ENCODE measurements at places on chromosomes 5 and 9. TPM values are rescaled to one million over a fixed set of nuclear protein-coding genes. Genes with fewer than 3 reads are reported as not detected.

The AJM1 gene
- total RNA-seq = 6.1 TPM

The SAPCD2 gene
- 0.26 TPM for total RNA-seq

The TMEM252 gene
- not detected for total RNA-seq

The F2RL2 gene
- 0.32 TPM for total RNA-seq

- no peak overlapping the region for H3K27ac ChIP-seq
- peak; percentile 84 for DNase-seq
- H3K4me1 ChIP-seq = no peaks in the 10 kb centered on the region
Measured at GRCh38 chr9:131274674-131275331, 1.5 kb downstream of the FAM78A start.

GRCh38 chr9:98373609-98374008 lies 118.2 kb upstream of the TBC1D2 start:
- no peak overlapping the region for H3K27ac ChIP-seq
- no peaks in the 10 kb centered on the region for H3K27me3 ChIP-seq
- H3K36me3 ChIP-seq = no peaks in the 10 kb centered on the region
- no peak for DNase-seq

- DNase-seq = no peak
- H3K4me1 ChIP-seq = no peaks in the 10 kb centered on the region
- no peaks in the 10 kb centered on the region for H3K27me3 ChIP-seq
- H3K27ac ChIP-seq = no peak overlapping the region
- H3K4me3 ChIP-seq = no peak overlapping the region
- no peaks in the 10 kb centered on the region for H3K36me3 ChIP-seq
Measured at GRCh38 chr5:161274951-161275350, 271.6 kb downstream of the GABRB2 start.

GRCh38 chr5:1374679-1375055 lies 29.8 kb upstream of the CLPTM1L start:
- H3K36me3 ChIP-seq = no peaks in the 10 kb centered on the region
- no peaks in the 10 kb centered on the region for H3K27me3 ChIP-seq
- H3K27ac ChIP-seq = no peak overlapping the region

DNA sequence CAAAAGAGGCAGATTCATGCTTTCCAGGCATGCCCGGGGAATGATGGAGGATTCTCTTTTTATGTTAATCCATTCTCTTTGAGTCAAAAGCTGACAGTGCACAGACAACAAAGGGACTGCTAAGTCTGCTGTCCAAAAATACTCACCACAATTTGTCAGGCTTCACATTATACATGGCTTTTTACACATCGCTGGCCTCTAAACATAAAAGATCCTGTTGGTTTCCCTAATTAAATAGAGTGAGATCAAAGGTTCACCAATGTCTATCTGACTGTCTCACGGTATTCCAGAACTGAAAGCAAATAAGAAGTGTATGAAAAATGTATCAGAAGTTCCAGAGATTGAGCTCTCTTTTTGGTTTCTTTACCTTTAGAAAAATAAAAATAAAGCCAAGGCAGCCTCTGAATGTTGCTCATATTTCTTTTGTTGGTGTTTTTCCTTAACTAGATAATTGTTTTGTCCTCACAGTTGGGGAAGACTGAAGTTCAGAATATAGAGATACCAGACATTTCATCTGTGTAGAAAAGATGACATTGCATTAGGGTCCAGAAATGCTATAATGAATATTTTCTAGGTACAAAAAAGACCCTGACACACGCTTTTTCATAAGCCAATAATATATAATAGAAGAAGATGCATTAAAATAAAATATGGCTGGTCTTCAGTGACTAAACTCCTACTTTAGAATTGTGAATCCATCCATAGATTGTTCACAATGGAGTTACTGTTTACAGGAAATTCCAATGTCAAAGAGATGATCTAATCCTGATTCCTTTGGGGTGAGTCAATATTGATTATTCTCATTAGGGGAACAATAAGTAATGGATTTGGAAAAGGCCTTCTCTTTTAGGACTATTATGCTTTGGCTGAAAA lies 688.2 kb upstream of the CDH6 start:
- DNase-seq = no peak
- no peaks in the 10 kb centered on the region for H3K27me3 ChIP-seq
- no peaks in the 10 kb centered on the region for H3K36me3 ChIP-seq

GRCh38 chr5:94544875-94545547 lies 73.4 kb downstream of the KIAA0825 start:
- no peak for DNase-seq
- no peaks in the 10 kb centered on the region for H3K27me3 ChIP-seq
- H3K4me1 ChIP-seq = no peaks in the 10 kb centered on the region
- H3K4me3 ChIP-seq = no peak overlapping the region
- H3K36me3 ChIP-seq = no peaks in the 10 kb centered on the region

DNA sequence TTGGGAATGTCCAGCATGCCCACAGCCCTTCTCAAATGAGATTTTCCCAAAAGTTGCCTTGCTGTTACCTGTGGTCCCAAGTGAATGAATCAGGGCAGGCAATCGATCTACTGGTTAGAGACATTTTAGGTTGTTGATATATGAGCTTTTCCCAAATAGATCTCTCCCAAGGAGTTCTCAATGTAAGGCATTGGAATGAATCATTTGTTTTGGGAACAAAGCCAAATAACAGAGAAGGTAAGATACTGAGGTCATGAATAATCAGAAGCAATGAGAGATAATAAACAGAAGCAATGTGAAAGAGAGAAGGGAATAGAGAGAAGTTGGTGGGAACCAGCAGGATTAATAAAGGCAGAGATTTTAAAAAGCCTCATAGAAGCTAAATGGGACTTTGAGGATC lies 93.6 kb upstream of the FER start:
- no peaks in the 10 kb centered on the region for H3K27me3 ChIP-seq
- H3K27ac ChIP-seq = no peak overlapping the region
- H3K4me1 ChIP-seq = no peaks in the 10 kb centered on the region
- H3K4me3 ChIP-seq = no peak overlapping the region
- H3K36me3 ChIP-seq = no peaks in the 10 kb centered on the region

- no peak overlapping the region for H3K27ac ChIP-seq
- H3K4me3 ChIP-seq = no peak overlapping the region
- peaks cover 3% of the 10 kb centered on the region for H3K36me3 ChIP-seq
- H3K4me1 ChIP-seq = no peaks in the 10 kb centered on the region
- DNase-seq = no peak
- no peaks in the 10 kb centered on the region for H3K27me3 ChIP-seq
Measured at GRCh38 chr5:151811593-151812321, 40.0 kb downstream of the G3BP1 start.

DNA sequence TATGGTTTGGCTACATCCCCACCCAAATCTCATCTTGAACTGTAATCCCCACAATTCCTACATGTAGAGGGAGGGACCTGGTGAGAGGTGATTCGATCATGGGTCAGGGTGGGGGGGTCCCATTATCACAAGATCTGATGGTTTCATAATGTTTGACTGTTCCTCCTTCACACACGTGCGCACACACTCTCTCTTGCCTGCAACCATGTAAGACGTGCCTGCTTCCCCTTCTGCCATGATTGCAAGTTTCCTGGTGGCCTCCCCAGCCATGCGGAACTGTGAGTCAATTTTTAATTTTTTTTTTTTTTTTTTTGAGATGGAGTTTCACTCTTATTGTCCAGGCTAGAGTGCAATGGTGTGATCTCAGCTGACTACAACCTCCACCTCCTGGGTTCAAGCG lies 27.0 kb downstream of the FAM169A start:
- H3K27ac ChIP-seq = no peak overlapping the region
- no peaks in the 10 kb centered on the region for H3K4me1 ChIP-seq
- no peak overlapping the region for H3K4me3 ChIP-seq
- H3K27me3 ChIP-seq = no peaks in the 10 kb centered on the region

DNA sequence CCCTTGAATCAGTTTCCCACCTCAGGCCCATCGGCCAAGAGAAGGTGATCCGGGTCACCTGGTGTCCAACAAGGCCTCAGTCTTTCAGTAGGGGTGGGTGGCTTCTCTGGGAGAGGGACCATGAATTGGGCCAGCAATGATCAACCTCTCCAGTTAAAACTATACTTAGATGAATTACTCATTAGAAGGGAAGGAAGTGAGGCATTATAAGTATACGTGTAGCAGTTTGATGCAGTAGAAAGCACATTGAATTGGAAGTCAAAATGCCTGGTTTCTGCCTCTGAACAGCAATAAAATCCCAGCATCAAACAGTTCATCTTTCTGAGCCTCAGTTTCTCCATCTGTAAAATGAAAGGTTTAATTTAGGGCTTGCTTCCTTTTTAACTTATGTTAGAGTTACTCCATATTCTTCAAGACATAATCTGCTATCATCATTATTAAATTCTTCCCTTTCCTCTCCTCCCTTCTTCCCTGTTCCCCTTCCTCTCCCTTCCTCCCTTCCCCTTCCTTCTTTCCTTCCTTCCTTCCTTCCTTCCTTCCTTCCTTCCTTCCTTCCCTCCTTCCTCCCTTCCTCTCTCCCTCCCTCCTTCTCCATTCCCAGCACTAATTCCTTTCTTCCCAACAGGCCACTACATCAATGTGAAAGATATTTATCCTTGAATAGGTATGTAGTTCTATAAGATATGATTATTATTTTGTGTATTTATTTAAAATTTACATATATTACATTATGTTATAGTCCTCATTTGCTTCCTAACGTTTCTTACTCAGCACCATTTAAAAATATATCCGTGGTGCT lies 18.6 kb upstream of the TMEM174 start:
- H3K4me3 ChIP-seq = no peak overlapping the region
- H3K4me1 ChIP-seq = no peaks in the 10 kb centered on the region
- H3K27ac ChIP-seq = no peak overlapping the region
- no peaks in the 10 kb centered on the region for H3K27me3 ChIP-seq
- no peak for DNase-seq

- H3K36me3 ChIP-seq = no peaks in the 10 kb centered on the region
- no peaks in the 10 kb centered on the region for H3K27me3 ChIP-seq
- no peak for DNase-seq
- H3K4me3 ChIP-seq = no peak overlapping the region
- peaks cover 6% of the 10 kb centered on the region for H3K4me1 ChIP-seq
Measured at GRCh38 chr5:57696825-57697570, 214.4 kb upstream of the ACTBL2 start.

DNA sequence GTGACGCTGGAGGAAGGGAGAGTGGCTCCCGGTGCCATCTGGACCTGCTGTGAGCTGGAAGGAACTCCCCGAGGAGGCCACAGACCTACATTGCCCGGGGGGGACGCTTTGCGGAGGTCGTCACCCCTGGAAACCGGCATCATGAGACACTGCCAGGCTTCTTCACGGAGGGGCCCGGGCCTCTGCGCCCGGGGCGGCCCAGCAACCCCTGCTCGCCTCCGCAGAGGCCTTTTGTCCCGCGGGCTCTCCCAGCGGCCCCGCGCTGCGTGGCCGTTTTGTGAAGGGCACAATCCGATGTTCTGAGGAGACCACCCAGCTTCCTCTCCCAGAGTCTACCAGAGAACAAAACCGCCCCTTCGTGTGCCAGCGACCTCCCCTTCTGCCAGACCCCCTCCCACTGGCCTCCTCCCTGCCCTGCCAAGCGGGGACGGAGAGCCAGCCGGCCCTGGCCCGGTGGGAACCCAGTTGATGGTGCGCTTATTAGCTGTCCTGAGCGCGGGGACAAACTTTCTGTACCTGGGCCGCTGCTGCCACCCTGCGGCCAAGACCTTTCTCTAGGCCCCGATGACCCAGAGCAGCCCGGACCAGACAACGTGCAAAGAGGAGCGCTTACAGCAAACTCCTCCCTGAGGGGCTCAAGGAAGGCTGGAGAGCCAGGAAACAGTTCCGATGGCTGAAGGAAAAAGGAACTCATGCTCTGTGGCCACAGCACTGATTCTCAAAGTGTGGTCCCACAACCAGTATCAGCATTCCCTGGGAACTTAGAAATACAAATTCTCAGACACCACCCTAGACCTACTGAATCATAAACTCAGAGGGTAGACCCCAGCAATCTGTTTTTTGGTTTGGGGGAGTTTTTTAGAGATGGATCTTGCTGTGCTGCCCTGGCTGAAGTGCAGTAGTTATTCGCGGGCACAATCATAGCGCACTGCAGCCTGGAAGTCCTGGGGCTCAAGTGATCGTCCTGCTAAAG lies 86.7 kb downstream of the SLC1A3 start:
- no peak overlapping the region for H3K4me3 ChIP-seq
- no peaks in the 10 kb centered on the region for H3K36me3 ChIP-seq
- no peaks in the 10 kb centered on the region for H3K27me3 ChIP-seq
- DNase-seq = peak; percentile 87

Measured in aorta (tissue), 5 donors.